Right lobe of liver (tissue), 6 donors: ENCODE measurements at places on chromosomes 2 and 18. TPM values are rescaled to one million over a fixed set of nuclear protein-coding genes. Genes with fewer than 3 reads are reported as not detected.

DNA sequence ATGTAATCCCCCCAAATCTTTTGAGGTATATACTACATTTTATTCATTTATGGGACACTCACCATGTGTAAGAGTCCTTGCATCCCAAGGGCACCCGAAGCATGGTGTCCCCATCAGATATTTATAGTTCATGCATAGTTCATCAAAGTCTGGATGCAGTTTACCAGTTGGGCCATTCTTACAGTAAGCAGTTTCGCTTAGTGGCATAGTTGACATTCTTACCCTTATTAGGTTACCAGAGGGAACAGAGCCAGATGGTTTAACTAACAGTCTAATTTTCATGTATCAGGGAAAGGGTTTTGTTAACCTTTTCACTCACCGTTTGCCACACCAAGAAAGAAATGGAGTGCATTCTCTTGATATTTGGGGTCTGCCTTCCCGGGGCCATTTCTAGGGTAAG lies 7.1 kb downstream of the ZNF407 start:
- no peak overlapping the region for H3K27ac ChIP-seq
- no peaks in the 10 kb centered on the region for H3K4me1 ChIP-seq
- H3K36me3 ChIP-seq, result no peaks in the 10 kb centered on the region
- no peaks in the 10 kb centered on the region for H3K27me3 ChIP-seq
- no peak overlapping the region for H3K4me3 ChIP-seq
- DNase-seq, result no peak

DNA sequence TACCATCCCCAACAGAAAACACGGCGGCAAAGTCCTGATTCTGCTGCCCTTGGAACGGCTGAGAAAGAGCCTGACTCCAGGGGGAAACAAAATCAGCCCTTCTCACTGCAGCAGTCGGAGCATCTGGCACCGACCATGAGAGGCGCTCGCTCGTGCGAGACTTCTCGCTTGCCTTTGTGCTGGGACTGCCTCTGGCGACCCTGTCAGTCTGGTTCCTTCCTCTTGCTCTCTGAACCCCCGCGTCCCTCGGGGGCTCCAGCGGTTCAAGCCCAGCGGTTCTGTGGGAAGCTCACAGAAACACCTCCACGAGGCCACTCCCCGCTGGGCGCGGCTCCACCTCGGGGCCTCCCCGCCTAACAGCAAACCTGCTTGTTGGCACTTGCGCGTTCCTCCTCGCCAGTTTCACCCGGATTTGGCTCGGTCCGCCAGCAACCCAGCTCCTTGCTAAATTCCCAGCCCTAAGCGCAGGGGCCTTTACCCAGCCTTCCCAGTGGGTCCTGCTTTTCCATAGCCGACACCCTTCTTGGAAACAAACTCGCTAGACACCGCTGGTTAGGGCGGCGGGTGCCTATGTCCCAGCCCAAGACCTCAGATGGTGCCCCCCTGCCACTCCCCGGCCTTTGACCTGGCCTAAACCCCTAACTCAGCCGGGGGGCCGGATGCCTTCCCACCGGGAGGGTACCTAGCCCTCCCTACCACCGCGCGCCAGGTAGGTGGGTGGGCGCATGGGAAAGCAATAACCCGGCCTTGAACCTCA lies 2.2 kb downstream of the RND3 start:
- no peaks in the 10 kb centered on the region for H3K4me1 ChIP-seq
- peak overlapping the region; percentile 65 for H3K4me3 ChIP-seq
- H3K36me3 ChIP-seq, result peaks cover 14% of the 10 kb centered on the region

The SPP2 gene
- total RNA-seq, result 146 TPM

DNA sequence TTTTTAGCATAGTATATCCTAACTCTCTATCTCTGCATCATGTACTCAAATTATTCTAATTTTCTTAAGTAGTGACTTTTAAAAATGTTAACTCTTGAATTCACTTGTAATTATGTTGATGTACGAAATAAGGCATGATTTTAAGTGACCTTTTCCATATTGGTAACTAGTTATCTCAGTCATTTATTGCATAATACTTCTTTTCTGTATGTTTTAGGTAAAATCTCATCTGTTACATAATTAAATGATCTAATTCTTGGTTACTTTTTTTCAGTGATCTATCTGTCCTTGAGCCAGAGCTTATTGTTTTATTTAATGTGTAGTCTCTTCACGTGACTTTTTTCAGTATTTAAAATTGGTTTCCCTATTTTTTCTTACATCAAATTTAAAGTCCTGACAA lies 4.8 kb upstream of the UBE2E3 start:
- no peaks in the 10 kb centered on the region for H3K36me3 ChIP-seq
- H3K27ac ChIP-seq, result no peak overlapping the region
- H3K4me1 ChIP-seq, result no peaks in the 10 kb centered on the region
- no peak overlapping the region for H3K4me3 ChIP-seq

DNA sequence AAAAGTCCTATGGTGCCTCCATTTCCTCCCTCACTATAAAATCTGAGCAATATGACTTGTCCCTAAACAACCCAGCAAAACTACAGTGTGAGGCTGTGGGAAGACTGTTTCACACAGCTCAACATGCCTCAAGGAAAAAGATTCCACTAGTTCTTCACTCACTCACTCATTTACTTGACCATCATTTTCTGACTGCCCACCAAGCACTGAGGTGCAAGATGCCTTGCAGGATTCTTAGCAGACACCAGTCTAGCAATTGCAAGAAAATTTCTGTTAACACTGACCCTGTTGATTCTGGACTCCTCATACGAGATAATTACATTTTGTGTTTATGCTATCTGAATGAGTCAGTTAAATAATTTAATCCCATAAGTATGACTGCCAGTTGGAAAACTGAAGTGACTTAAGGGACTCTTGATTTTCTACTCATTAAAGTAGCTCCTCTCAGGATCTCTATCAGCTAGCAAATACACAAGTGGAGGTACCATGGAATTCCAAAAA lies 51.9 kb upstream of the PCBP1 start:
- H3K4me3 ChIP-seq, result no peak overlapping the region
- H3K27me3 ChIP-seq, result no peaks in the 10 kb centered on the region
- H3K4me1 ChIP-seq, result peaks cover 12% of the 10 kb centered on the region
- H3K27ac ChIP-seq, result peak overlapping the region; percentile 57
- no peak for DNase-seq

- no peak overlapping the region for H3K27ac ChIP-seq
- no peak for DNase-seq
- no peak overlapping the region for H3K4me3 ChIP-seq
Measured at GRCh38 chr2:120820953-120821279, 85.2 kb downstream of the GLI2 start.

DNA sequence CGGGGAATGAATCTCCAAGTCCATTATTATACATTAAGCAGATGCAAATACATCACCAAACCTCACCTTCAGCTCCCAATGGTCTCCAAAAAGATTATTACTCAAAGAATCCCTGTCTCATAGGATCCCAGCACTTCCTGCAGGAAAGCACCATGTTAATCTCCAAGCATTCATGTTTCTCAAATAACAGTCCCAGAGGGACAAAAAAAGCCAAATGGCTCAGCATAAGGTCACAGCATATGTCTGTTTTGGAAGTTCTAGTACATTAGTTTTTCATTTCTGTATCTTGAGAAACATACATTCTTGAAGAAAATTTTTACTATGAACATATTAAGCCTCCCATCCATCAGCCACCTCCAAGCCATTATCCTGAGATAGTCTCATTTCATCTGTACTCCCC lies 103.3 kb downstream of the METTL4 start:
- no peaks in the 10 kb centered on the region for H3K4me1 ChIP-seq
- H3K27ac ChIP-seq, result no peak overlapping the region
- no peak overlapping the region for H3K4me3 ChIP-seq
- H3K27me3 ChIP-seq, result no peaks in the 10 kb centered on the region
- H3K36me3 ChIP-seq, result no peaks in the 10 kb centered on the region
- DNase-seq, result no peak

DNA sequence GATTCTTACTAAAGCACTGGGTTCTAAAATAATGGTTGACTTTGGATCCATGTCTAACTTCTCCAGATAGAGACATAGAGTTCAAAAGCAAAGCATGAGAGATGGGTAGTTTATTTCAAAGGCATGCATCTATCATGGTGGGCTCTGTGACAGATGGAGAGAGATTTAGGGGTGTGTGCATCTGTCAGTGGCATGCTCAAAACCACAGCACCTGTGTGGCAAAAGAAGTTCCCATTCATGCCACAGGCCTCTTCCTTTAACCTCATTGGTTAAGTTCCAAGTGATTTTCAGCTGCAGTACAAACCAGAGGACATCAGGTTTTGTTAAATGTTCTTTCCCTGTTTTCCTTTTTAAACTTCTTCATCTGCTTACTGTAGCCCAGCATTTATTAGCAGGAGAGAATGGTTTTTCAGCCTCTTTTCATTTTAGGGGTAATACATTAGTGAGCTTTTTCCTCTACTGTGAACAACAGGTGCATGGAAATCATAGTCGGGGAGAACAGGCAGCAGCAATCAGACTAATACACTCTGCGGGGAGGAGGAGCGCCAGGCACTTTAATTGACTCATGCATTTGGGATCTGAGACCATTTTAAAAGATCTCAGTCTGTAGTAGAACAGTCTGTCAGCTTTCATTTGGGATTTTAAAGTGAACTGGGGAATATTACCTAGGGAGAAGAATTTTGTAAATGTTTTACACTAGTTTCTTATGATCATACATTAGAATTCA lies 52.4 kb upstream of the UPP2 start:
- H3K4me3 ChIP-seq, result no peak overlapping the region
- no peak overlapping the region for H3K27ac ChIP-seq
- H3K4me1 ChIP-seq, result no peaks in the 10 kb centered on the region
- no peak for DNase-seq
- H3K36me3 ChIP-seq, result no peaks in the 10 kb centered on the region

GRCh38 chr2:45199973-45200372 lies 190.7 kb upstream of the SIX2 start:
- H3K27ac ChIP-seq, result no peak overlapping the region
- no peaks in the 10 kb centered on the region for H3K4me1 ChIP-seq
- DNase-seq, result no peak
- H3K27me3 ChIP-seq, result no peaks in the 10 kb centered on the region
- H3K4me3 ChIP-seq, result no peak overlapping the region

DNA sequence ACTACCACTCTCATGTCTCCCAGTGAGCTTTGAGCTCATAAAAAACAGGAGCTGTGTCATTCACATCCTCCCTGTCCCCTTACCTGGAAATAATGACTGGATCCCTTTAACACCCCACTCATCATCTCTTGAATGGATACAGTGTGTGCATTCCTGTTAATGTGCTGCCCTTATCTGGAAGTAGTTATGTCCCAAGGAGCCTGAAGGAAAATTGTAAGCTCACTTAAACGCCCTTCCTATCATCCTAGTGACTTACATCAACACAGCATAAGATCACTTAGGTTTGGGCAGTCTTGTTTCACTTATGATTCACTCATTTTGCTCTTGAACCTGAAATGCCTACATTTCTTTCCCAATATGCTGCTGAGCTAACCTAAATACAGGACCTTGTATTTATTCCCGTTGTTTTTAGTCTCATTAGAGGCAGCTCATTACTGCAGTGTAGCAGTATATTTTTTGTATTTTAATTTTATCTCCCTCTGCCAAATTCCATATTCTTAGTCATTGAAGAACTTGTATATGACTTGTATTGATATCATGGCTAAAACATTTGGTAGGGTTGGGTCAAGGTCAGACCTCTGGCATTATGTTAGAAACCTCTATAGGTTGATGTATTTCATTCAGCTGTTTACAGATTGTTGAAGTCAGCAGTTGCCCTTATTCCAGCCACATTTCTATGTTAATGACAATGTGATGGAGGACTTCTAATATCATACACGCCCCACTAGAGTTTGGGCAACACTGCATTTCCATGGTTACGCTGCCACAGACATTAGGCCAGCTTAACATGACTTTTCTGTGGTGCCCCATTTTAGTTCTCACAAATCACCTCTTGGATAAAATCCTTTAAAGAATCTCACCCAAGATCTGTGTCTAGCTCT lies 72.9 kb downstream of the PKP4 start:
- H3K27ac ChIP-seq, result no peak overlapping the region
- no peaks in the 10 kb centered on the region for H3K27me3 ChIP-seq

DNA sequence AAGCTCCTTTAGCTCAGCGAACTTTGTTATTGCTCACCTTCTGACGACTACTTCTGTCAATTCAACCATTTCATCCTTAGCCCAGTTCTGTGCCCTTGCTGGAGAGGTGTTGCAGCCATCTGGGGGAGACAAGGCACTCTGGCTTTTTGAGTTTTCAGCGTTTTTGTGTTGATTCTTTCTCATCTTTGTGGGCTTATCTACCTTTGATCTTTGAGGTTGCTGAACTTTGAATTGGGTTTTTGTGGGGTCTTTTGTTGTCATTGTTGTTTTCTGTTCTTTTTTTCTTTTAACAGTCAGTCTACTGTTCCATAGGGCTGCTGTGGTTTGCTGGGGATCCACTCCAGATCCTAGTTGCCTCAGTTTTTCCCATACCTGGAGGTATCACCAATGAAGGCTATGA lies 57.3 kb downstream of the GTF3C3 start:
- H3K36me3 ChIP-seq, result no peaks in the 10 kb centered on the region
- H3K4me3 ChIP-seq, result no peak overlapping the region
- H3K27ac ChIP-seq, result no peak overlapping the region
- DNase-seq, result no peak

The DSEL gene
- 6.2 TPM for total RNA-seq

DNA sequence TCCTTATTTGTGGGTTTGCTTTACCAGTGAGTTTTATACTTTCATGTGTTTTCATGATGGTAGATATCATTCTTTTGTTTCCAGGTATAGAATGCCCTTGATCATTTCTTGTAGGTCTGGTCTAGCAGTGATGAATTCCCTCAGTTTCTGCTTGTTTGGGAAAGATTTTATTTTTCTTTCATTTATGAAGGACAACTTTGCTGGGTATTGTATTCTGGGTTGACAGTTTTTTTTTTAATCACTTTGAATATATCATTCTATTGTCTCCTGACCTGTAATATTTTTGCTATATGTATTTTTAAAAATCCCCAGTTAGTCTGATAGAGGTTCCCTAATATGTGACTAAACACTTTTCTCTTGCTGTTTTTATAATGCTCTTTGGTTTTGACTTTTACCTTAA lies 58.3 kb upstream of the GALNT3 start:
- H3K4me3 ChIP-seq, result no peak overlapping the region
- H3K27me3 ChIP-seq, result no peaks in the 10 kb centered on the region

GRCh38 chr2:189138800-189139199 lies 40.8 kb downstream of the COL5A2 start:
- no peaks in the 10 kb centered on the region for H3K27me3 ChIP-seq
- no peaks in the 10 kb centered on the region for H3K4me1 ChIP-seq
- no peaks in the 10 kb centered on the region for H3K36me3 ChIP-seq
- no peak overlapping the region for H3K4me3 ChIP-seq
- DNase-seq, result no peak

- H3K27me3 ChIP-seq, result no peaks in the 10 kb centered on the region
- no peaks in the 10 kb centered on the region for H3K36me3 ChIP-seq
- no peaks in the 10 kb centered on the region for H3K4me1 ChIP-seq
- no peak overlapping the region for H3K4me3 ChIP-seq
- DNase-seq, result no peak
Measured at GRCh38 chr2:181441670-181442069, 15.5 kb upstream of the ITGA4 start.

DNA sequence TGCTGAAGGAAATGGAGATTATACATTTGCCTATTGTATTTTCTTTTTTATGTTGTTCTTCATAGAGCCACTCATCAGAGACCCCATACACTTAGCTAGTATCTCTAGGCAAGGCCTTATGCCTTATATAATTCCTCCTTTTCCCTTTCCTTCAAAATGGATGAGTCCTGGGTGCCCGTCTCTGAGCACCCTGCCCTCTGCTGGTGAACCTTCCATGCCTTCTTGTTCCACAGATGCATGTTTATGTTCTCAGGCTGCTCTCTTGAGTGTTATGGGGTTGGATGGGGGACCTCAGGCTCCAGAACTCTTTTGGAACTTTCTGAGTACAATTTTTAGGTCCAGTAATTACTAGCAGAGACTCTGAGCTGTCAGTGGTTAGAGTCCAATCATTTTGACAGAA lies 368.6 kb upstream of the SPRED2 start:
- no peak for DNase-seq
- no peaks in the 10 kb centered on the region for H3K36me3 ChIP-seq
- H3K27me3 ChIP-seq, result no peaks in the 10 kb centered on the region
- no peaks in the 10 kb centered on the region for H3K4me1 ChIP-seq

The PLA2R1 gene
- total RNA-seq, result 1.0 TPM
